ENCODE measurements at places on chromosomes 5 and 9.

DNA sequence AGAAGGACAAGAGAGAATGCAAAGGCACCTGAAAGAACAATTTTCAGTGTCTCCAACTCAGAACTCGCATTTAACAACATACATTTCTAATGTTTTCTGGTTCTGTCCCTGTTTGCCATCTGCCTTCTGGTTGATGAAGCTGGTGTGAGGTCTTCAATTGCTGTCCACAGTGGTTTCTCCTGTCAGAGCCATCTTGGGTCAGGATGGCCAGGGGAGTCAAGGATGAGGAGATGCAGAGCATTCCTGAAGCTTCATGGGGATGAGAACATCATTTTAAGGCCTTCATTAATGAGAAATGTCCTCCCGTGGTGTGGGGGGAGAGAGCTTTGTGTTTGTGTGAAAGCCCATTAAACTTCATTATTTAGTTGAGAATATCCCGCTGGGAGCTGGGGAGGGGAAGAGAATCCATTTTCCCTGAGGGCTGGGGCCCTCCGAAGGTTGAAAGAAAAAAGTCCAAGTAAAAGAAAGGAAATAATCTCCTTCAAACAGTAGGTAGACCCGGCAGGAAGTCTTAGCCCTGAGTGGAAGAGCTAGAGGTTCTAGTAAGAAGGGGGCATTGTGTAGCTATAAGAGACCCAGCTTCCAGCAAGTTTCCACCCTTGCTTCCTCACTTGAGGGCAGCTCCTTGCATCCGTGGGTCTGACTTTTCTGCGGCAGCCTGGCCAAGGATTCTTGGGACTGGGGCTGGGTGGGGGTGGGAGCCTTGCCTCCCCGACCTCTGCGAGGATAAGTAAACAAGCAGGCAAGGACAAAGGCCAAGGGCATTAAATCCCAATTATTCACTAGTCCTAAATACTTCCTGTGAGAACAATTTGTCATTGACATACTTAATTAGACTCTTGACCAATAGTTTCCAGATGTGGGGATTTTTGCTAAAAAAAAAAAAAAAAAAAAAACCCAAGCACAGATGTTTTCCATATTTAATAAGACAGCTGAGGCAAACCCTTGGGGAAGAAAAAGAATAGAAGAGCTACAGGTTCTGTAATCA is 119.2 kb downstream of the MSX2 start:
- DNase-seq, result no peak

DNA sequence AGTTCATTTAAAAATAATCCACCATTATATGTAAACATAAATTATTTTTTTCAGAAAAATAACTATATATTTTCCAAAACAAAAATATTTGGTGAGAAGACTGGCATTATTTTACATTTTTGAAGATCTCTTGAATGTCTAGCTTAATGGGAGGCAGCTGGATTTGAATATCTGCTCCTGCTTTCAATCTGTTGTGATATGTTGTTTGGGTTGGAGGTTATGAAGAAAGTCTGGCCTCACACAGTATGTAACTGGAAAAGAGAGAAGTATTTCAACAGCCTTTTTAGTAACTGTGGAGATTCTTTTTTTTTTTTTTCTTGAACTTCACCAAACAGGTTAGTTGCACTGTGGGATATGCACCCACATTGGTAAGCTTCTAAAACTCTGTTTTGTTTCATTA is 84.7 kb upstream of the SLIT3 start:
- DNase-seq, result no peak

DNA sequence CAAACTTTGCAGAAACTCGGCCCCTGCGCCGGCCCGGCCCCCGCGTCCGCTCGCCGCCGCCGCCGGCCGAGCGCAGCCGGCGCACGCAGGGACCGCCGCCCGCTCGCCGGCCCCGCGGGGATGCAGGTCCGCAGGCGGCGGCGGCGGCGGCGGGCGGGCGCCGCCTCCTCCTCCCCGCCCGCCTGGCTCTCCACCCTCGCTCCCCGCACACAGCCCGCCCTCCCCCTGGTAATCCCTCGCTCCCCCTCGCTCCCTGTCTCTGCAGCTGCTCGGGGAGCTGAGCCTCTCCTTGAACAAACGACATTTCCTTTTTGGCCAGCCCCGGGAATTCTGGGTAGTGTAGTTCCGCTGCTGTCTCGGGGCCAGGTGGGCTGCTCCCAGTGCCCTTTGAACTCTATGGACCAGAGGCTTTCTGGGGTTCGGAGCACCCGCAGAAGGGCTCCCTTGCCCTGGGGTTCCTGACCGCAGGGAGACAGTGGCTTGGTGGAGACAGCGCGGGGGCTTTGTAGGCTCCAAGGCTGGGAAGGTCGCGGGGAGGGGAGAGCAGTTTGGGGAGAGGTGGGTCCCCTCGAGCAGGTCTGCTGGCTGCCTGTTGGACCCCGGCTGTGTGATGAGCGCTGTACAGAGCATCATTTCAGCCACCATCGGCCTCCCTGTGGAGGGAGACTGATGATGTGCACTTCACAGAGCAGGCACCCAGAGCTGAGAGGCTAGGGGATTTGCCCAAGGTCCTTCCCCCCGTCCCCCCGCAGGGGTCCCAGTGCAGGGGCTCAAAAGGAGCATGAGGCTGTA is 1.8 kb upstream of the FAM78A start:
- DNase-seq, result no peak

GRCh38 chr9:71218774-71219173 is 97.4 kb upstream of the TRPM3 start:
- DNase-seq, result no peak

GRCh38 chr5:134328619-134329018 is 38.4 kb downstream of the CDKL3 start:
- DNase-seq, result no peak

DNA sequence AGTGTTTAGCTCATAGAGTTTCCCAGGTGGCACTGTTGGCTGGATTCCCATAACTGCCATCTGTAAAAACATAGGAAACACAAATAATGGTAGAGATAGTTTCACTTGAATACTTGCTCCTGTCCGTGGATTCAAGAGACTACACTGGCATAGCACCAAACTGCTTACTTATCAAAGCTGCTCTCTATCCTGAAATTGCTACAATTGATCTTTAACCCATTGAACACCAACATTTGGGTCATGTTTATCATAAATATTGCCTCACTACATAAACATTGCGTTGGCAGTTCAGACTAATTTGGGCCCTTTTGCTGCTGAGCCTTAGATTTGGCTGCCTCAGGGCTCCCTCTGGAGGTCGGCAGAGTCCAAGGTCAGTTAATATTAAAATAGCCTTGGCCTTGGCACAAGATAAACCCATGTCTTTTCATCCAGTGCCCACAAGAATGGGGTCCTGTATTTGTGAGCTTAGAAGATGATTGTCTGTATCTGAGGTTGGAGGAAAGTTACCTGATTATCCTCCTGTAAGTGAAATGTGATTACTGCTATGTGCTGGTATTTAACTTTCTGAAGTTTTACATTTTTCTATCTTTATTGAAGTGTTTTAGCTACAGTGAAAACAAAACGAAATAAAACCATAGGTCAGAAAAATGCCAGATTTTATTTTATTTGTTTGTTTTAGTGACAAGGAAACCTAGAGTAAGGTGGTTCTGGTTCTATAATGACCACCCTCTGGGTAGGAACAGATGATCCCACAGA is 4.0 kb upstream of the RANBP3L start:
- DNase-seq, result no peak

- no peak for DNase-seq
Measured at GRCh38 chr5:131533836-131534235, 101.2 kb downstream of the RAPGEF6 start.

GRCh38 chr9:132126680-132127236 is 35.1 kb upstream of the NTNG2 start:
- no peak for DNase-seq

DNA sequence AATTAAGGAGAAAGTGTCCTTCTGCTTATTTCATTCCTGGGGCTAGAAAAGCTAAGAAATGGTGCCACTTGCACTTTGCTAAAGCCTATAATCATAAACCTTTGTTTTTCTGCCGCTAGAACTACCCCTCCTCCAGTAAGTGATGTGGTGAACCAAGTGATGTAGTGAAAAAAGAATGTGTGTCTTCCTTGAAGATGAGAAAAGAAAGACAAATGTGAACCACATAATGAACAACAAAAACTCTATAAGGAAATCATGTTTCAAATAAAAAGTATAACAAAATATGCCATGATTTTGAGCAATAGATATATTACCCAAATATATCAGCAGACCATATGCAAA is 179.0 kb upstream of the SGCD start:
- no peak for DNase-seq

GRCh38 chr5:72267685-72268084 is 52.4 kb downstream of the MRPS27 start:
- no peak for DNase-seq

GRCh38 chr5:154851351-154851750 is 948 bp upstream of the FAXDC2 start:
- no peak for DNase-seq

DNA sequence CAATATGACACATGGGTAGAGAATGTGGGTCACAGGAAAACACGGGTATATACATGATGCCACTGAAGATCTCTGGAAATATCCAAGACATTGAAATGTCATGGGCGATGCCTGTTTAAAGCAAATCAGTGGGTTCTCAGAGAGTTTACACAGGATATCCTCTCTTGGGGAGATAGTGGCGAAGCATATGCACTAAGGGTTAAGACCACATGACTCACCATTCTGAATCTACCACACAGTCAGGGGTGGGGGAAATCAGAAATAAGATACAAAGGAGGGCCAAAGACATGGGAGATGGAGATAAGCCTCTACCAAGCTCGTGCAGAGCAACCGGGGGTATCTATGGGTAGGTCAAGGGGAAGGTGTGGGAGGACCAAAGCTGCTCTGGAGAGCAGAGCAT is 58.8 kb downstream of the SH3PXD2B start:
- no peak for DNase-seq

GRCh38 chr9:10071579-10071978 is 541.2 kb downstream of the PTPRD start:
- no peak for DNase-seq

- no peak for DNase-seq
Measured at GRCh38 chr5:169757016-169757415, 119.9 kb downstream of the DOCK2 start.

DNA sequence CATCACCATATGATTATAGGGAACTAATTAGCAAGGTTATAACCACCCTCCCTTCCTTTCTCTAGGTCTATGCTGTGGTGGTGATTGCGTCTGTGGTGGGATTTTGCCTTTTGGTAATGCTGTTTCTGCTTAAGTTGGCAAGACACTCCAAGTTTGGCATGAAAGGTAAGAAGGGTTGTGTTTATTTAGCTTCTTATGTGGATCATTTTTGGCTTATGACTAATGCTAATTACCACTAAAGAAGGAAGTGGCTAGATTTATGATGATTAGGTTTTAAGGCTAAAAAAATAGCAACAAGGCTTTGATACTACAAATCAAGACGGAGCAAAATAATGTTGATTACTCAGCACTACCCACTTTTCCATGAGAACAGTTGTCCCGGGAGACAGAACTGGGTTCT is 82.4 kb downstream of the NTRK2 start:
- no peak for DNase-seq

- no peak for DNase-seq
Measured at GRCh38 chr5:136084698-136085097, 47.9 kb upstream of the SMAD5 start.

GRCh38 chr5:156051972-156052371 is 275.0 kb upstream of the SGCD start:
- DNase-seq, result no peak

DNA sequence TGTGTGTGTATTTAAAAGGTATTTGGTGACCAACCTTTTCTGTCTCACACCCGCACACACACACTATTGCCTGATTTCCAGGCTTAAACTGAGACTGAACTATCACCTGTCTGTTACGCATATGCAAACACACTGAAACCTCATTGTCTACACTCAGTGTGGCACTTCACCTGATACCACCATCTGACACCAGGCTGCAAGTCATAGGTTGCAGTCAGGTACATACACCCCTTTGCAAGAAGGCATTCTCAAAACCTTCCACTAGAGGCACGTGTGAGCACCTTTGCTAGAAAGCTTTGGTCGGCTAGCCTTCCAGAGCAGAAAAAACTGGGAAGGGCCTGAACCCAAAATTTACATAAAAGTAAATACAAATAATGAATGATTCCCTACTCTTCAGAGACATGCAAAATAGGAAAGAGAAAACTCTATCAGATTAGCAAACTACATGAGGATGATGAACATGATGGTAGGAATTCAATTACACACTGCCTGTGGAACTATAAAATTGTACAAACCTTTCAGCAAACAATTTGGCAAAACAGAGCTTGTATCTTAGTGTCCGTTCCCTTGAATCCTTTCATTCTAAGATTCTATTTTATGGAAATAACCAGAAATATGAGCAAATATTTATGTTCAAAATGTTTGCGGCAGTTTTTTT is 5.9 kb upstream of the FOXD1 start:
- DNase-seq, result no peak

DNA sequence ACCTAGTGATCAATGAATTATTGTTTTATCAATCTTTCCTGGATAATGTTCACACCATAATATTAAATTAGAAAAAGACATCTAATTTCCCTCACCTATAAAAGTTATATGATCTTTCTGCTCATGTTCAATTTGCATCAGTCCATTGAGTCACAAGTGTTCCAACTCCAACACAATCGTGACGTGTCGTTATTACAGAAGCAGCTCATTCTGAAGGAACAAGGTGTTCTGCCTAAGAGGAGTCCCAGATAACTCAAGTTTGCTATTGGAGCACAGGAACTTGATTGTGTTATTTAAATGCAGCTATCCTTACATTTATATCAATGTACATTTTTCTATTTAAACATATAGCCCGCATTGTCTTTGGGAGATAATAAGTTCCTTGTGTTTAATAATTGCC is 30.6 kb downstream of the ATPSCKMT start:
- no peak for DNase-seq

DNA sequence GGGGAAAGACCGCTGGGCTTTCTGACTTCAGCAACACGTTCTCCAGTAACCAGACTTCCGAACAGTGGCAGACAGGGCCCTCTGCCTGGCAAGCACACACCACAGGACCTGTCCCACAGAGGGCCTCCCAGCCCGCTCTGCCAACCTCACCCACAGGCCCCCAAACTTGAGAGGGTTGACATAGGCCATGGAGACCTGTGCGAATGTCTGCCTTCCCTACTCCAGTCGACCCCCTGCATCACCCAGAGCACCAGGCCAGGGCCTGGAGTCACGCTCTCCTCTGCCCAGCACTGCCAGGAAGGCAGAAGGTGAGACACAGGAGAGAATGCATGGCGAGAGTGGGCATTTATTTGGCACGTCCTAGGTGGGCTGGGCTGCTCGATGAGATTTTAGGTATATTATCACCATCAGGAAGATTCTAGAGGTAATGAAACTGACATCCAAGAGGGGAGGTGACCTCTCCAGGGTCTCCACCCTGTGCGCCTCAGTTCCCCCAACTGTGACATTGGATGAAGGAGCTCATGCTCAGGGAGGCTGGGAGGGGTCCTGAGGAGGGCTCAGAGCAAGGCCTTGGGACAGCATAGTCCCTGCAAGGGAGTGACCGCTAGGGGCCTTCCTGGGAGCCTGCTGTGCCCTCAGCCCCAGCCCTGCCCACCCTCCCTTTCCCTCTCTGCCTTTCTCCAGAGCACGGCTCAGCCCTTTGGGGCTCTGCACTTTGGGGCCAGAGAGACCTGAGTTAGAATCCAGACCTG is 54.9 kb downstream of the DUSP1 start:
- no peak for DNase-seq

GRCh38 chr5:67058998-67059743 is 137.4 kb downstream of the CD180 start:
- no peak for DNase-seq

- no peak for DNase-seq
Measured at GRCh38 chr5:21152611-21153010, 1164.6 kb upstream of the CDH18 start.

GRCh38 chr5:135426102-135427082 is 20.8 kb downstream of the DCANP1 start:
- no peak for DNase-seq

GRCh38 chr5:35061211-35061770 is 13.5 kb upstream of the AGXT2 start:
- no peak for DNase-seq

GRCh38 chr9:118883411-118883810 is 485.8 kb downstream of the BRINP1 start:
- no peak for DNase-seq

Data from central memory CD8-positive, alpha-beta T cell (primary cell).